ENCODE measurements at places on chromosomes 2 and 18.

GRCh38 chr18:2572892-2573291, 1.5 kb downstream of the NDC80 start:
- no peak for DNase-seq

DNA sequence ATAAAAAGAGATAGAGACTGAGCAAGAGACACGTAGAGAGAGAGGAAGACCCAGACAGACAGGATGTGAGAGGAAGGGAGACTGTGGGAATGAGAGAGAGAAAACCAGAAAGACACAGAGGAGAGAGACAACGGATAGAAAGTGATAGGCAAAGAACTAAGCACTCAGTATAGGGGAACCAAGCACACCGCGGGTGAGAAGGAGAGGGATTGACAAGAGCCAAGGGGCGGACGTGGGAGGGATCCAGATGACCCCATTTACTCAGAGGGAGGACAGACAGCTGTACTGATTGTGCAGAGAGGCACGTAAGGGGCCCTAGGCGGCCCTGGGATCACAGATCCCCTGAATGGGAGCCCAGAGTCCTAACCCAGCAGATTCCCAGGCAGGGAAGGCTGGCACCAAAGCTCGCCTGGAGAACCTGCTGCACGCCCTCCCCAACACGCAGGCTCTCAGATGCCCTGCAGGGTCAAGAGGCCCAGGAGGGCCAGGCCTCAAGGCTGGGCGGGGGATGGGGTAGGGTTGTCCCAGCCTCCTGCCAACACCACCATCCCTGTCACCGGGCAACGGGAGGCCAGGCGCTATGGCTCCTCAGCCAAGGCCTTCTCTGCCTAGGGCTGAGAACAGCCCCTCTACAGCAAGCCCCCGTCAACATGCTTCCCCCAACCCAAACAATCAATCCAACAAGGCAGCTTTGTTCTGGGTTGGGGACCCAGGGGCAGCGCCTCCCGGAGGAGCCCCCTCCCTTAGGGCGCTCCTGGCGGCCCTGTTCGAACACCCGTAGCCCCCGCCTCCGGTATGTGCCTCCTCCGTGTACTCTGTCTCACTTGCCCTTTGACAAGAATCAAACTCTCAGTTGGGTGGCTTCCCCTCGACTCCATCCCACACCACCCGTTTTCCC, 579 bp downstream of the LOXL3 start:
- no peak for DNase-seq

DNA sequence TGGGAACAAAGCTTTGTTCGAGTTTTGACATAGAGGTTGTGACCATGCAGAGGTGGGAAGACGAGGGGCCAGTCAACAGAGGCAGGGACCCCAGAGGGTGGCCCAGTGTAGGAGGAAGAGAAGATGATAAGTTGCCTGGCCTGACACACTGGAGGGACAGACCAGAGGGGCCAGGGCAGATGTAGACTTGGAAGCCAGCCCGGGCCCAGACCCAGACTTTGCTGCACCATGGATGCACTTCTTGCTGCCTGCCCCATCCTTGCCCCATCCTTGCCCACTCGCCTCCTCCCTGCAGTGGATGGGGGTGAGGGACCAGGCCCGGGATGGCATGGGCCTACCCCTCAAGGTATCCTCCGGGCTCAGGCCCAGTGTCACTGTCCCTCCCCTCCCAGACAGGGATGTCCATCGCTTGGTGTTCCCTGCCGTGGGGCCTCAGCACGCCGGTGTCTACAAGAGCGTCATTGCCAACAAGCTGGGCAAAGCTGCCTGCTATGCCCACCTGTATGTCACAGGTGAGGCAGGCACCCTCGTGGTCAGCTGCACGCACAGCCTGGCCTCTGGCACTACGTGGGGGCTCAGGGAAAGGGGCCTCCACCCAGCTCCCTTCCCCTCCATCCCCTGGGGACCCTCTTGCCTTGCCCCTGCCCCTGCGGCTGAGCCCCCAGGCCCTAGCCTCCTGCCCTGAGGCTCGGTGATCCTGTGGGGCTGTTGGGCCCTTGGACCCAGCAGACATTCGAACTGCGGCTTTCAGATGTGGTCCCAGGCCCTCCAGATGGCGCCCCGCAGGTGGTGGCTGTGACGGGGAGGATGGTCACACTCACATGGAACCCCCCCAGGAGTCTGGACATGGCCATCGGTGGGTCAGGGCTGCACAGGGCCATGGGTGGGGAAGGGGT, 27.0 kb upstream of the GMPPA start:
- no peak for DNase-seq

DNA sequence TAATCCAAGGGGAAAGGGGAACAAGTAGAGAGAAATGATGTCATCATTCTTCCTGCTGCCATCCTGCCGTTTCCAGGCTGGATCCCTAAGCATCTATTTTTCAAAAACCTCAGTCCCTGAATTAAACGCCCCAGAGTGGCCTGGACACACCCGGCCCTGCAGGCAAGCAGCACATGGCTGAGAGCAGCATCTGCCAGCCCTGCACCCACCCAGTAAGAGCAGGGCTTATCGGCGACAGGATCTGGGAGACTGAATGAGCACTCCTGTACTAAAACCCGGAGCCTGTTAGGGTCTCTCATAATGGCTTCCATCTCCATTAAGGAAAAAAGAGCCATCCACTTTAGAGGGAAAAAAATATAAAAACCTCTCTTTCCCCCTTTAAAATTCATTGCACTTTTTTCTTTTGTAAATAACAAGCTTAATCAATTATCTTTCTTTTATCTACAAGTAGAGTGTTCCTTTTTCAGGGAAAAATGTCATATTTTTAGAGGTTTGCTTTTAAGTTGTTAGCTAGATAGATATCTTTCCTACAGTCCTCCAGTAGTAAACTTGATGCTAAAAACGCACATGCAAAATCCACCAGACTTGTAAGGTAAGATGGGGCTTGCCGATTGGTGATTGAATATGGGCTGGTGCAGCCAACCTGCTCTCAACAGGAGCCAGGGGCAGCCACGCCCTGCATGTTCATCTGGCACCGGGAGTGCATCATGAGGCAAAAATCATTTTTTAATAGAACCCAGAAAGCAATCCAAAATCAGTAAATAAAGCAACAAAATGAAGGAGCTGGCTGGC, 457.8 kb downstream of the EIPR1 start:
- no peak for DNase-seq

DNA sequence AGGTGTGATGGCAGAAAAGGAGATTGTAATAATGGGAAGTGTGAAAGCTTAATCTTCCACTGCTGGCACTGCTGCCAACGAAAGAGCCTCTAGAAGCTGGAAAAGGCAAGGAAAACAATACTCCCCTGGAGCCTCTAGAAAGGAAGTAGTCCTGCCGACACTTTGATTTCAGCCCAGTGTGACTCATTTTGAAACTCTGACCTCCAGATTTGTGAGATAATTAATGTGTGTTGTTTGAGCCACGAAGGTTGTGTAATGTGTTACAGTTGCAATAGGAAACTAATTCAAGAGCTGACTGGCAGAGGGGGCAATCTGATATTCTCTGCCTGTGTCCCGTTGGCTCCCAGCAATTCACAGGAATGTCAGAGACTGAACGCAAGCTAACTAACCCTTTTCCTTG, 219.2 kb upstream of the UBE2E3 start:
- DNase-seq: no peak

GRCh38 chr18:35597758-35598157, 16.2 kb downstream of the GALNT1 start:
- no peak for DNase-seq

- no peak for DNase-seq
Observed at GRCh38 chr2:172179045-172179701, 76.5 kb upstream of the DLX2 start.

DNA sequence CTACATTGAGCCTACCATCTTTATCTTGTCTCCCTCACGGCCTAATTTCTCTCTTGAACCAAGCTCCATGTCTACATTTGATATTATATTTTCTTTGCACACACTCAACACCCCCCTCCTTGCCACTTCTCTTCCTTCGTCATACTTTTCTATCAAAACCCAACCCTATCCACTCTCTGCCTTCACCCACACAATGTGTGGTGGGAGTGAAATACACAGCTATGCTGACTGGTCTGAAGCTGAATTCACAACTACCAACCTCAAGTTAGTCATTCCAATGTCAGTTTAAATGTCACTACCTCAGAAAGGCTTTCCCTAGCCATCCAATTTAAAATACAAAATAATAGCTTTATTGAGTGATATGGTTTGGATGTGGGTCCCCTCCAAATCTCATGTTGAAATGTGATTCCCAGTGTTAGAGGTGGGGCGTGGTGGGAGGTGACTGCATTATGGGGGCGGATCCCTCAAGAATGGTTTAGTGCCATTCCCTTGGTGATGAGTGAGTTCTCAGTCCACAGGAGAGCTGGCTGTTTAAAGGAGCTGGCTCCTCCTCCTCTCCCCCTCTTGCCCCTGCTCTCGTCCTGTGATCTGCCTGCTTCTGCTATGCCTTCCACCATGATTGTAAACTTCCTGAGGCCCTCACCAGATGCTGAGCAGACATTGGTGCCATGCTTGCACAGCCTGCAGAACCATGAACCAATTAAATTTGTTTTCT, 112.1 kb downstream of the DTNB start:
- no peak for DNase-seq

- no peak for DNase-seq
Observed at GRCh38 chr18:23212161-23212560, 76.9 kb downstream of the CABLES1 start.

DNA sequence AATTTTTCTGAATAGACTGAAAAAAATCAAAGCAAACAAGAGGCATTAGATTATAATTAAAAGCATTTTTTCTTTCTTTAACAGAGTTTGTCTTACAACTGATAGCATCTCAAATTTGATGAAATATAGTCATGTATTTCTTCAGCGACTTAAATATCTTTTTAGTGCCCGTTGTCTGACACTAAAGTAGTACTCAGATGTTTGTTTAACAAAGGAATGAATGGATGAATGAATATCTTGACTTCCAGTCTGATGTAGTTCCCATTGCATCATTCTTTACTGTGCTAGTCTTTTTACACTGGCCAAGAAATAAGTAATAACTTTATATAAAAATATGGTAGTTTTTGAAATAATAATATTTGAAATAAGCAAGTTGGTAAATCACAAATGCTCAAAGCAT, 111.1 kb downstream of the TTC27 start:
- no peak for DNase-seq

DNA sequence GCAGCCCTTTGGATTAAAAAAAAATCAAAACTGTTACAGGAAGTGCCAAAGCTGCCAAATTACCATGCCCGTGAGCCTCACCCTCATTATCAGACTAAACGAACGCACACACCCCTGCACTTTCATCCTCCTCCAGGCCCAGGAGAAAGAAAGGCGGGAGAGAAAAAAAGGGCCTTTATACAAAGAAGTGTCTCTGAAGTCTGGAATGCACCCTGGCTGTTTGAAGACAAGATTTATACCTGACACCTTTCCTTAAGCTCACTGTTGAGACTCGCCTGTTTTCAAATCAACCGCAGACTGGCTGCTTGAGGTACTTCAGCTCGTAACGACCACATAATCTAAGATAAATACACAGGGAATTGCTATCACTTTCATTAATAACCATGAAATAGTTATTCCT, 31.0 kb downstream of the EDAR start:
- DNase-seq: no peak

- no peak for DNase-seq
Observed at GRCh38 chr2:213740453-213740852, 456.2 kb downstream of the SPAG16 start.

- no peak for DNase-seq
Observed at GRCh38 chr2:172430678-172431077, 3.3 kb downstream of the ITGA6 start.

GRCh38 chr2:127278959-127279358, 15.0 kb downstream of the ERCC3 start:
- DNase-seq: no peak
